Suprapubic skin (tissue), 4 donors: ENCODE measurements at places on chromosomes 6 and 20.

DNA sequence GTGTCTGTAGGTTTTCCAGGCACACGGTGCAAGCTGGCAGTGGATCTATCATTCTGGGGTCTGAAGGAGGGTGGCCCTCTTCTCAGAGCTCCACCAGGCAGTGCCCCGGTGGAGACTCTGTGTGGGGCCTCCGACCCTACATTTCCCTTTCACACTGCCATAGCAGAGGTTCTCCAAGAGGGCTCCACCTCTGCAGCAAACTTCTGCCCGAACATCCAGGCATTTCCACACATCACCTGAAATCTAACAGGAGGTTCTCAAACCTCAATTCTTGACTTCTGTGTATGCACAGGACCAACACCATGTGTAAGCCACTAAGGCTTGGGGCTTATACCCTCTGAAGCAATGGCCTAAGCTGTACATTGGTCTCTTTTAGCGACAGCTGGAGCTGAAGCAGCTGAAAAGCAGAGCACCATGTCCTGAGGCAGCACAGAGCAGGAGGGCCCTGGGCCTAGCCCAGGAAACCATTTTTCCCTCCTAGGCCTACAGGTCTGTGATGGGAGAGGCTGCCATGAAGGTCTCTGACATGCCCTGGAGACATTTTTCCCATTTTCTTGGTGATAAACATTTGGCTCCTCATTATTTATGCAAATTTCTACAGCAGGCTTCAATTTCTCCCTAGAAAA is 253.3 kb downstream of the ERMARD start:
- peaks cover 4% of the 10 kb centered on the region for H3K27me3 ChIP-seq
- H3K4me1 ChIP-seq = no peaks in the 10 kb centered on the region
- H3K27ac ChIP-seq = no peak overlapping the region
- no peaks in the 10 kb centered on the region for H3K36me3 ChIP-seq
- DNase-seq = no peak
- no peak overlapping the region for H3K4me3 ChIP-seq

- peaks cover 87% of the 10 kb centered on the region for H3K36me3 ChIP-seq
- H3K27me3 ChIP-seq = no peaks in the 10 kb centered on the region
- H3K4me3 ChIP-seq = no peak overlapping the region
- peaks cover 19% of the 10 kb centered on the region for H3K4me1 ChIP-seq
- peak; percentile 57 for DNase-seq
Measured at GRCh38 chr20:37226889-37227288, 34.7 kb downstream of the GHRH start.

DNA sequence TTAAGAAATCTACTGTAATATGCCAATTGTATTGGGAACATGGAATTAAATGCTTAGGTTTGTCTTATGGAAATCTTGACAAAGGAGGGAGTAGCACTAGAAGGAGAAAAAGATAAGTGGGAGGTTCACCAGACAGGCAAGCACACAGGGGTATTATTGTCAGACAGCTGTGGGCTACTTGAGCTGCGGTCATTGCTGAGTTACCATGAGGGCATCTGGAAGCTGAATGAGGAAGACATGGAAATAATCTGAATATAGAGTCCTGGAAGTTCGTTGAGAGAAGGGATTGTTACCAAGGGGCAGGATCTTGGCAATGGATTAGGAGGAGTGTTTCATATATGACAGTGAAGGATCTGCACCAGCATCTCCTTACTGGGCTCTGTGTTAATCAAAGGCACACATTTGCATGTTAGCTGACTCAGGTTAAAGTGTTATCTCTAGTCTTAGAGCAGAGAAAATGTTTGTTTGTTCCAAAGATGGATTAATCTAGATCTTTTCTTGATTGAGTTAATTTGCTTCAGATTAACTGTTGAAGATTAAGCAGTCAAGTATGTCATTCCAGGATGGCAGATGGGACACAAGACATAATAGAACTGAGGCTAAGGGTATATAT is 53.0 kb upstream of the SUPT3H start:
- H3K4me3 ChIP-seq = no peak overlapping the region
- no peaks in the 10 kb centered on the region for H3K27me3 ChIP-seq
- peaks cover 7% of the 10 kb centered on the region for H3K4me1 ChIP-seq
- H3K27ac ChIP-seq = no peak overlapping the region
- DNase-seq = no peak
- H3K36me3 ChIP-seq = no peaks in the 10 kb centered on the region

GRCh38 chr20:2254333-2254732 is 41.5 kb upstream of the TGM3 start:
- no peak for DNase-seq
- no peak overlapping the region for H3K27ac ChIP-seq
- no peaks in the 10 kb centered on the region for H3K36me3 ChIP-seq
- H3K4me3 ChIP-seq = no peak overlapping the region
- H3K27me3 ChIP-seq = no peaks in the 10 kb centered on the region

GRCh38 chr6:39378175-39378959 is 55.9 kb upstream of the KCNK16 start:
- no peaks in the 10 kb centered on the region for H3K36me3 ChIP-seq
- no peaks in the 10 kb centered on the region for H3K27me3 ChIP-seq
- DNase-seq = no peak
- no peak overlapping the region for H3K4me3 ChIP-seq
- peaks cover 5% of the 10 kb centered on the region for H3K4me1 ChIP-seq
- no peak overlapping the region for H3K27ac ChIP-seq

- H3K27me3 ChIP-seq = no peaks in the 10 kb centered on the region
- no peaks in the 10 kb centered on the region for H3K36me3 ChIP-seq
- H3K27ac ChIP-seq = no peak overlapping the region
- no peak for DNase-seq
- H3K4me3 ChIP-seq = no peak overlapping the region
- peaks cover 9% of the 10 kb centered on the region for H3K4me1 ChIP-seq
Measured at GRCh38 chr6:13553646-13554045, 20.8 kb upstream of the SIRT5 start.

DNA sequence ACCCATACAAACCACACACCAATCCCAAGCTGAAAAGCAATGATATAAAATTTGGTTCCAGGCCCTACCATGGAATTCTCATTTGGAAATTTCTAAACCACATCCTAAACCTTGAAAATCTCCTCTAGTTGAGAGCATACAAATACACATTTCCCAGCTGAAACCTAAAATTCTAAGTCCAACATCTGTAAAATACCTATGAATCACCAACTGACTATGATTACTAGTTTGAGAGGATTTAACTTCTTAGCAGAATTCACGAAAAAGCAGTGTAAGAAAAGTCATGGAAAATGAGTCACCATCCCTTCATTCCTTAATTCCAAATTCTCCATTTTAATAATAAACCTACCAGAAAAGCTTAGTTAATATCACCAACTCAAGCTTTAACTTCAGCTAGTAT is 15.4 kb downstream of the RANBP9 start:
- DNase-seq = no peak
- H3K27me3 ChIP-seq = no peaks in the 10 kb centered on the region
- H3K27ac ChIP-seq = no peak overlapping the region
- H3K4me1 ChIP-seq = peaks cover 40% of the 10 kb centered on the region
- peaks cover 17% of the 10 kb centered on the region for H3K36me3 ChIP-seq
- no peak overlapping the region for H3K4me3 ChIP-seq
